ENCODE measurements at places on chromosomes 3 and 15.

GRCh38 chr15:74328331-74329056, 39.0 kb downstream of the CYP11A1 start:
- no peak for DNase-seq

DNA sequence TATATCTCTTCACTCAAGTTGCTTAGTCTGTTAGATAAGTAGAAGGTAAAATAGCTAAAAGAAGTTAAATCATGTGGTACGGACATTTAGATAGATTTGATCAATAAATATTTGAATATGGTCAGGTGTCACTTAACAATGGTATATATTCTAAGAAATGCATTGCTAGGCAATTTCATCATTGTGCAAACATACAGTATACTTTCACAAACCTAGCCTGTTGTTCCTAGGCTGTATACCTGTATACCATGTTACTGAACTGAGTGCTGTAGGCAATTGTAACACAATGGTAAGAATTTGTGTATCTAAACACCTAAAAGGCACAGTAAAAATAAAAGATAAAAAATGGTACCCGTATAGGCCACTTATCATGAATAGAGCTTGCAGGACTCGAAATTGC, 112.8 kb upstream of the CGNL1 start:
- no peak for DNase-seq

DNA sequence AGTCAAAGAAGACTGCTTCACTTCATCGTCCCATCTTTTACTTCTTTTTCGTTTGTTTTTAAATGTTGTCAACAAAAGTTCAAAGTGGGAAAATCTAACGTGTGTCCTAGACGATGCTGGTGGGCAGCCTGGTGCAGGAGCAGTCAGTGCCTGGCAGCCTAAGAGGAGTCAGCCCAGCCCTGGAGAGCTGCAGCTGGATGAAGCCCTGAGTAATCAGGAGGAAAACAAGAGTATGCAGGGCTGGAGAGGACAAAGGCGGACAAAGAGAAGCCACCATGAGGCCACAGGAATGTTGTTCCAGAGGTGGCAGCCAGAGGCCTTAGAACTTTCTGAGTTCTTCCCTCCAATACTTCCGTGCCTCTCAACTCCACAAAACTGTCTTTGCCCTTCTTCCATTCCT, 5.7 kb downstream of the ADAMTS17 start:
- no peak for DNase-seq

DNA sequence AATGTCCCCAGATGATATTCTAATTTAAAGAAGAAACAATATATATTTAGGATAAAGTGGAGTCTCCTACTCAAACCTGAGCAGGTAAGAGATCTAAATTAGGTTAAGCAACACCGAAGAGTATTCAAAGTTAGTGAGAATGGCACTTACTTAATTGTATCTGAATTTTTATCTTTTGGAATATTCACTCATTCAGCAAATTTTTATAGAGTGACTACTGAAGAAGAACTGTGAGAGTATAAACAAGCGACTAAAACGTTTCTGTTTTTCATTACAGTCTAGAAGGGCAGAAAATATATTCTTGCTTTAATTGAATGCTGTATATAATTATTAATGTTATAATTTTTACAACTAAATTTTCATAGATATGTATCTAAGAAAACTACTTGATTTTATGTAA, 567.7 kb upstream of the TBL1XR1 start:
- DNase-seq: no peak

- no peak for DNase-seq
These were observed 78.3 kb upstream of the ATP11B start for GRCh38 chr3:182715006-182715405.

- no peak for DNase-seq
These were observed 730.3 kb downstream of the ZNF385D start for GRCh38 chr3:21020681-21021080.

- DNase-seq: no peak
These were observed 243.4 kb downstream of the WNT5A start for GRCh38 chr3:55243678-55244077.
